ENCODE measurements at places on chromosomes 6 and 20. TPM values are rescaled to one million over a fixed set of nuclear protein-coding genes. Genes with fewer than 3 reads are reported as not detected.
A peak's percentile ranks its signal among the peaks of the same experiment; 100 is the strongest.

- peak; percentile 10 for DNase-seq
These were observed 3.7 kb upstream of the ARMH2 start for GRCh38 chr6:24802271-24803059.

GRCh38 chr6:4856785-4857184, 80.6 kb downstream of the CDYL start:
- DNase-seq = no peak

DNA sequence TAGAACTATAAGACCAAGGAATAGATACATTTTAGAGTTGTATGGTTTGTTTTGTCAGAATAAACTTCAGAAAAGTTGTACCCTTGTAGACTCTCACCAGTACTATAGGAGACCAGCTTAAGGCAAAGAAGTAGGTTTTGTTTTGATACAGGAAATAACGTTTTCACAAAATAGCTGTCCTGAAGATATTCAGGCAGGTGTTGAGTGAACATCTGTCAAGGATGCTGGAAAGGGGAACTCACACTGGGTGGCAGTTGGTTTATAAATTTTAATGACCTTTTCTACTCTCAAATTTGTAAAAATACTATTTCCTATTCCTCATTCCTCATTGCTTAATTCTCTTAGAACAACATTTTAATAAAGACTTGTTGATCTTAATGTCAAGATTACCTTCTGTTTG, 174.0 kb upstream of the MAN1A1 start:
- no peak for DNase-seq

Gene OR2B3
- polyA plus RNA-seq = not detected

Gene MYLK4
- 0.24 TPM for polyA plus RNA-seq

Gene SLC17A3
- polyA plus RNA-seq = not detected

- peak; percentile 60 for DNase-seq
These were observed 58.3 kb downstream of the SERAC1 start for GRCh38 chr6:158109748-158110147.

- no peak for DNase-seq
These were observed 7.3 kb upstream of the NAA20 start for GRCh38 chr20:20009784-20010253.

- DNase-seq = no peak
These were observed 125.2 kb downstream of the MYO6 start for GRCh38 chr6:75874224-75874623.

GRCh38 chr20:755941-756340, 12.4 kb downstream of the SLC52A3 start:
- DNase-seq = no peak

DNA sequence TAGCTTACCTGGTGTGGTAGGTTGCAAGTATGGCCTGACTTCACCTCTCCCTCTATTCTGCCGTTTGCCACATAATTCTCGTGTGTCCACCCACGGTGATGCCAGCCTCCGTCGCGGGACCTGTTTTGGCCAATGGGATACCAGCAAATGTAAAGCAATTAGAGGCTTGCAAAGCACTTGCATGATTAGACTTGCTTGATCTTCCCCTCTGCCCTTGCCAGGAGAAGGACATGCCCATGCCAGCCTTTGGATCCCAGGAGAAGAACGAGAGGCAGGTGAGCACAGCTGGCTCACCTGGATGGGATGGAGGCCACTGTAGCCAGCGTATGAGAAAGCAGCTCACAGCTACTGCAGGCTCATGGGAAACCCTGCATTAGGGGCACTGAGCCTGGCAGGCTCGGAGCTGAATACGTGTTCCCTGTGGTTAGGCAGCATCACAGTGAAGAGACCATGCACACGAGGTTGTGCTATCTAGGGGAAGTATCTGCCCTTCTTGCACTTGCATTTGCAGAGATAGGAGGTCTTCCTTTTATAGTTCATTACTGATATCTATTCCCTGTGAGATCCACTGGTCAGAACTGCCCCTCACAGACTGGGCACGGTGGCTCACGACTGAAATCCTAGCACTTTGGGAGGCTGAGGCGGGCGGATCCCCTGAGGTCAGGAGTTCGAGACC, 62.4 kb downstream of the TMEM242 start:
- no peak for DNase-seq

DNA sequence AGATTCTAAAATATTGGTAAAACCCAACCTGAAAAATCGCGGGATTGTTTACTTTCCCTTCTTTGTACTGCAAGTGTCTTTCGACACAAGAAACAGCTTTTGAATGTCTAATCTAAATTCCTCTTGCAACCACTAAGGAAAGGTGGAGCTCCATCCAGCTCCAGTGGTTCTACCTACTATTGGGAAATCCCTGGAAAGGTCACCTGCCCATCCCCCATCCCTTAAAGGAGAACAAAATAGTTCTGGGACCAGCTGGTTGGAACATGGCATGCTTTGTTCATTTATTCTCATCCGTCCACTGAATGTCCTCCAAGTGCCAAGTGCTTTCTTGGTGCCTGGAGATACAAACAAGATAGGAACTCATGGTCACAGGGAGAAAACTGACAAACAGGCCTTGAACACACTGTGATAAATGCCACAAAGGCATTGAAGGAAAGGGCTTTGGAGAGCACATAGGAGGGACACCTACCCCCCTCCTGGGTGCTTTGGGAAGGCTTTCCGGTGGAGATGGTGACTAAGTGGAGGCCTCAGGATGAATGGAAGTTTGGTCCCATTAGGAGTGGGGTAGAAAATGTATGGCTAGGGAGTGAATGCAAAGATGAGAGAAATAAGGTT, 2.3 kb upstream of the CITED2 start:
- peak; percentile 68 for DNase-seq

- no peak for DNase-seq
These were observed 63.2 kb upstream of the ARMH2 start for GRCh38 chr6:24861934-24862333.

DNA sequence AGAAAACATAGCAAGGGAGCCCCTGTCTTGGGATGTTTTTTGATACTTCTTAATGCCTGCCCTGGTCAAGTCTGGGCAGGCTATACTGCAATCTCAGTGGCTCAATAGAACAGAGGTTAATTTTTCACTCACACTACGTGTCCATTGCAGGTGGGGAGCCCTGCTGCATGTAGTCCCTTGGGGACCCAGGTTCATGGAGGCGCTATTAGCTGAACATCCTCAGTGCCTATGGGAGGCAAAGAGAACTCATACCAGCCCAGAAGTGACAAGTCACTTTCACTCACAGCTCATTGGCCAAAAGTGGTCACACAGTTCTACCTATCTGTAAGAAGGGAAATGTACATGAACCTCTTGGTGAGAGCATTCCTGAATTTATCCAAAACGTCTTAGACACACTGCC, 23.2 kb downstream of the CGA start:
- no peak for DNase-seq

GRCh38 chr6:151765444-151765886, 42.0 kb upstream of the ESR1 start:
- DNase-seq = peak; percentile 88

GRCh38 chr6:130421585-130421984, 55.8 kb downstream of the TMEM200A start:
- DNase-seq = peak; percentile 92

GRCh38 chr20:46994341-46994740, 99.7 kb downstream of the EYA2 start:
- no peak for DNase-seq

- no peak for DNase-seq
These were observed 11.8 kb downstream of the SRC start for GRCh38 chr20:37357481-37358365.

Gene C6orf15
- not detected for polyA plus RNA-seq

Gene ARG1
- not detected for polyA plus RNA-seq

DNA sequence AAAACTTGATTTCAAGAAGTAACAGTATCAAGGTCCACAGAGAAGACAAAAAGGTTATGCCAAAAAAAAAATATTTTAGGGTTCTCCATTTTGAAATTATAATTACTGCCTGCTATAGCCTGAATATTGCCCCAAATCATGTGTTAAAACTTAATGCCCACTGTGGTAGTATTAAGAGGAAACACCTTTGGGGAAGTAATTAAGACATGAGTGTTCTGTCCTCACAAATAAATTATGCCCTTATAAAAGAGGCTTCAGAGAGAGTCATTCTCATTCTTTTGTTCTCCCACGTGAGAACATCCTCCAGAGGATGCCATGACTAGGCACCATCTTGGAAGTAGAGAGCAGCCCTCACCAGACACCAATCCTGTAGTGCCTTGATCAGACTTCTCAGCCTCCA, 66.2 kb downstream of the GMDS start:
- no peak for DNase-seq

Measured in fibroblast of lung (primary cell).